Hindlimb muscle (tissue), 1 donor: ENCODE measurements at places on chromosomes 6 and 20. TPM values are rescaled to one million over a fixed set of nuclear protein-coding genes. Genes with fewer than 3 reads are reported as not detected.
A peak's percentile ranks its signal among the peaks of the same experiment; 100 is the strongest.

Gene AMD1
- 41.8 TPM for polyA plus RNA-seq

Gene CDH22
- polyA plus RNA-seq = 0.35 TPM

GRCh38 chr6:164928057-164928727 is 381.2 kb downstream of the C6orf118 start:
- DNase-seq = no peak

DNA sequence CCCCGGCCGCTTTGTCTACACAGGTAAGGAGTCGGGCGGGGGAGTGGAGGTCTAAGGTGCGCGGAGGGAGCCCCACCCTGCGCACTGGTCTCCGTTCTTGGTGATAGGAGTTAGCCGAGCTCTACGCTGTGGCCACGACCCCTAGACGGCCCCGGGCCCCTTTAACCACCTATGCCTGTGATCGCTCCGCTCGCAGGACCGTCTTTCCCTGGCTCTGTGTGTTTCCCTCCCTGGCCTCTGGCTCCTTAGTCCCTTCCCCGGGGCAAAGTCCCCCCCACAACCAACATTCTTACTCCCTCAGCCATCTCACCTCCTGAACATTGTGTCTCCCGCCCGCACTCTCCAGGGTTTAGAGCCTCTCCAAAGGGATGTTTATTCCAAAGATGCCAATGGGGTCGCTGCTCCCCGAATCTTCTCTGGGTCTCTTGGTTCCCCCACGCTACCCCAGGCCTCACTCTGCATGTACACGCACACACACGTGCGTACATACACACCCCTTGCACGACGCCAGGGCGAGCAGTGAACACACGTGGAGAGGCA is 50.4 kb downstream of the CPXM1 start:
- DNase-seq = no peak

GRCh38 chr6:143040018-143040417 is 20.7 kb upstream of the AIG1 start:
- no peak for DNase-seq

Gene PLAGL1
- polyA plus RNA-seq = 285 TPM

- DNase-seq = no peak
These were observed 18.7 kb downstream of the UQCC2 start for GRCh38 chr6:33692760-33693158.

DNA sequence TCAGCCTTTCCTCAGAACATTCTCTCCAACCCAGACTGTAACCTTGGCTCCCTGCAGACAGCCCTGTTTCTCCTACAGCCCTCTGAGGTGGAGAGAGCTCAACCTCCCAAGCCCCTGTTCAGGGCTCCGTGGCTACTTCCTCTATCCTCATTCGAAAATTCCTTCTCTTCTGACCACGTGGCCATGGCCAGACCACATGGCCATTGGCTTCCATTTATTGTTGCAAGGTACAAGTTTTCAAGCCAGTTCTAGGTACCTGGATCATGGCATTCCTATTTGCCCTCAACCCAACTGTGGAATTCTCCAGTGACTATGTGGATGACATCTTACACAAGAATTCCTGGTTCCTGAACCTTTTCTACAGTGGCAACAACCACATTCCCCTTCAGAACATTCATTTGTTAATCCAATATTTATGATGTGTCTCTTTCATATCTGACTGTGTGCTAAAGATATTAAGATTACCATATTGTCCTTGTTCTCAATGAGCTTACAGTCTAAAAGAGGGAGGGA is 161.9 kb downstream of the GMPR start:
- no peak for DNase-seq

DNA sequence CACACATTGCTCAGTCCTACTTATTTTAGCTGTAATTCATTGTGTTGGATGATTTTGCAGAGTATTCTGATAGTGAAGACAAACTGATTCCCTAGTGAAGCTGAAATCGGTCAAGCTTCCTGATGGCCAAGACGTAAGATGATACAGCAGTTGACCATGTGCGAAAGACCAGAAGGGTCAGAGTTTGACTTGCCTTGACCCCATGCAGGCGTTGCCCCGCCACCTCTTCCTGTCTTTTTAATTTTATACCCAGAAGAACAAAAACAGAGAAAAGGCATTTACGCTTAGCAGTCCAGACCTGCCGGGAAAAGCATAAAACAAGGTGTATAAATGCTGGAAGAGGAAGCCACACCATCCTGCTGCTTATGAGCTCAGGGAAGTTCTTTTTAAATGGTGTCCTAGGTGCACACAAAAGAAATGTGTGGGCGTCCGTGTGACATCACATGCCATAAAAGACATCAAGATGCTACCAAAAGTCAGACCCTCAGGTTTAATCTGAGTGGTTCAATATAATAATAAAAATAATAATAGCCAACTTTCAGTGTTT is 32.2 kb downstream of the TSHZ2 start:
- no peak for DNase-seq

DNA sequence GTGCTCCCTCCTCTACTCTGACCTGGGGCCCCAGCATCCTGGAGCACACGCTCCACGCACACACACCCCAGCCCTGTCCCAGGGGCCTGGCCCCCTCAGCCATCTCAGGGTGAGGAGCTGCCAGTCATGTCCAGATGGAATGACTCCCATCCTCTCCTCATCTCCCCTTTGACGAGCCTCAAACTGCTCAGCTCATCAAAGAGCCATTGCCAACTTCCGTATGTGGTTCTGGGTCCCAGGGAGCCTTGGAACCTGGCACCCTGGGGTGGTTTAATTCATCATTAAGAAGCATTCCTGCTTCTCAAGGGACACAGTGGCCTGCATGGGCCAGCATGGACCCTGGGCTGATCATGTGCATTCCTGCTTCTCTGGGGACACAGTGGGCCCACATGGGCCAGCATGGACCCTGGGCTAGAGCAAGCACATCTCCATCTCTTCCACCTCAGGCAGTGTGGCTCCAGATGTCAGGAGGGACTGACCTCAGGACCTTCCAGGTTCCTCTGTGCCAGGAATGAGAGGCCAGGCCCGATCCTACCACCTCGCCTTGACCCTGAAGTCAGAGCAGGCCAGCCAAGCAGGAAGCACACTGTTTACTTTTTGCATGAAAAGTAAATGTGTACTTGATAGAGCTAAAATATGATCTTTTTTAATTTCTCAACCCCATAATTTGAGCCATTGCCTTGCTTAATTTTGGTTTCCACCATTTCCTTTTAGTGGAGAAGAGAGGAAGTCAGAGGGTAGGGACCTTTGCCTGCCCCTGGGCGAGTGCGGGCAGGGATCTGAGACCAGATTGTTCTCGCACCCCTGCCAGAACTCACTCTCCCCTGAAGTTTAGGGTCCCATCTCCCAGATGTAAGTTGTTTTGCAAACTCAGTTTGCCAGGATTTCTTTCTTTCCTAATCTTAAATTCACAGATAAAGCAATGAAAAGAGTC is 26.1 kb downstream of the SPATA2 start:
- DNase-seq = no peak

DNA sequence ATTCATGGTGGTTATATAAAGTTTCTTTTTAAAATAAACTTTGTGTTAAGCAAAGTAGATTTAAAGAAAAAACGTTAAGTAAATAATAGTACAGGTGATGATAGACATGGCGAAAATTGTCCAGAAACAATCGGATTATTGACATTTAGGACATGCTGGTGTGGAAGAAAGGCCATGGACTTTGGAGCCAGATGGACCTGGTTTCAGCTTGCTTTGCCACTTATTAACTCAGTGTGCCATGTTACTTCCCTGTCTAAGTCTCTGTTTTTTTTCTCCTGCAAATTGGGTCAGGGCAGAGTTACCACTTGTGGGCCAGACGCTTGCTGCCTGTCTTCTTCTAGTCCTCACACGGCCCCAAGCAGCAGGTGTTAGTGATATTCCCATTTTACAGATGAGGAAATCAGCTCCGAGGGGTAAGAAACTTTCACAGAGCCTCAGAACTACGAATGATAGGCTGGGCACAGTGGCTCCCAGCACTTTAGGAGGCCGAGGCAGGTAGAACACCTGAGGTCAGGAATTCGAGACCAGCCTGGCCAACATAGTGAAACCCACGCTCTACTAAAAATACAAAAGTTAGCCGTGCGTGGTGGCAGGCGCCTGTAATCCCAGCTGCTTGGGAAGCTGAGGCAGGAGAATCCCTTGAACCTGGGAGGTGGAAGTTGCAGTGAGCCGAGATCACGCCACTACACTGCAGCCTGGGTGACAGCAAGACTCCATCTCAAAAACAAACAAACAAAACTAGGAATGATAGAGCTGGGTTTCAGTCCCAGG is 12.4 kb downstream of the KIF3B start:
- no peak for DNase-seq

DNA sequence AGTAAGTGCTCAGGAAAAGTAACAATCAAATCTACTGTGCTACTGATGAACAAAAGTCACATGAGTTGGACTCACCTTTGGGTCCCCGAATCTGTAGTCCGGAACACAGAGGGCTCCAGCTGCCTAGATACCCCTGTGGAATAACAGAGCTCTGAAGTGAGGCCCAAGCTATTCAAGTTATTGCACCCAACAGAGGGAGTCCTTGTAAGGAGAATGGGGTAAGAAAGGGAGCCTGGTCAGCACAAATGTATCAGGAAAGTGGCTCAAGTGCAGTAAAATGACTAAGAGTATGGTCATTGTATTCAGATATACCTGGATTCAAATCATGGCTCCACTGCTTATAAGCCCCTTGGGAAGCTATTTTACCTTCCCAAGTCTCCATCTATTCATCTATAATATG is 20.9 kb downstream of the EDN1 start:
- DNase-seq = no peak

DNA sequence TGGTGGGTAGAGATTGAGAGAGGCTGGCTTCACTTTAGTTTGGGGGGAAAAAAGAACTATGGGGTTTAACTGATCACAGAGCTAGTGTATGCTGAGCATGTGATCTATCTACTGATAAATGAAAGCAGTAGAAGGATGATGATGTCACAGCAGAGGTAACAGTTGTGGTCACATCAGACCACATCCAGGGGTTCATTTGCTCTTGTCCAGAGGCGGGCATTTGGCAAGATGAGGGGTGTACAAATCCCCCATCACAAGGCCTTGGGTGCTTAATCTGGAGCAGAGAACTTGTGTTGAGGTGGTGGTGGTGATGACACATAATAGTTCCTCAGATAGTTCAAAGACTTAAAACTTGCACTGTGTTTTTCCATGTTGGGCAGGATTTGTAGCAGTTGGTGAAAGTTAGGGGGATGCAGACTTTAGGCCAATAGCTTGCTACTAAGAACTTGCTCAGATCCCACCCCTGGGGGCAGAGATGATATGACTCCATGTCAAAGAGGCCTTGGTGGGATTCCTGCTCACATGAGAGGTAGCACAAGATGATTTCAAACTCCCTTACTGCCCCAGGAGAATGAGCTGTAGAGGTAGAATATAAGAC is 63.4 kb downstream of the PRDM1 start:
- no peak for DNase-seq

DNA sequence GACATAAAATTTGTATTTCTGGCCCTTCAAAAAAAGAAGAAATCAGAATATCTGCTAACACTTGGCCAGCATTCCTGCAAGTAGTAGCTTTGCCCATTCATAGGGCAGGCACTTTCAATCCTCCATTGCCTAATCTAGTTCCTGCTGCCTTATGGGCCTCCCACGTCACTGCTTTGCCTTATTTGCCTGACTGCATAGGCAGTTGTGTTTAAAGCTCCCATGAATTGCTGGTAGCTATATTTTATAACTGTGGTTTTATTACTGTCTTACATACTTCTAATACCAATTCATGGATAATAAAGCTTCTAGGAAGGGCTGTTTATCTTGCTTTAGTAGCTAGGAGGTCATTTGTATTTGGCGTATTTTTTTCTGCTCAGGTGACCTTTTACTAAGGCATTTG is 7.7 kb upstream of the SLC35A1 start:
- DNase-seq = no peak

Gene MATN4
- polyA plus RNA-seq = 0.45 TPM

Gene NFATC2
- polyA plus RNA-seq = 4.5 TPM

DNA sequence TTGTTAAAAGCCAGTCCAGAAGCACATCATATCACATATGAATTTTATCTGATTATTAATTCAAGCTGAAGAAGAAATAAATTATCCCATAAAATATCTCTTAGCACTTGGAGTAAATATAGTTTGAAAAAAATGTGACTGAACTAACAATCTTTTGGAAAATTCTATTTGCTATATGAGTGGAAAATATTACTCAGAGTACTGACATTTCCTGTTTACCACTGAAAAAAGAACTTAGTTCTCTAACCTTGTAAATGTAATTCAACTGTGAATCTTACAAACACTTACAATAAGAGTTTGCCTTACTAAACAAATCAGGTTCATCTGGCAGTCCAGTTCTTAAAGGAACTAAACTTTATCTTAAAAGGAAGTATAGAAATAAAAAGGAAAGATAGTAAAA is 44.2 kb downstream of the MOXD1 start:
- DNase-seq = no peak

GRCh38 chr20:45011108-45011526 is 44.8 kb downstream of the STK4 start:
- peak; percentile 48 for DNase-seq

Gene CLVS2
- polyA plus RNA-seq = 0.04 TPM

GRCh38 chr20:61737346-61737745 is 328.3 kb downstream of the TAF4 start:
- no peak for DNase-seq

Gene TMEM74B
- 4.9 TPM for polyA plus RNA-seq

DNA sequence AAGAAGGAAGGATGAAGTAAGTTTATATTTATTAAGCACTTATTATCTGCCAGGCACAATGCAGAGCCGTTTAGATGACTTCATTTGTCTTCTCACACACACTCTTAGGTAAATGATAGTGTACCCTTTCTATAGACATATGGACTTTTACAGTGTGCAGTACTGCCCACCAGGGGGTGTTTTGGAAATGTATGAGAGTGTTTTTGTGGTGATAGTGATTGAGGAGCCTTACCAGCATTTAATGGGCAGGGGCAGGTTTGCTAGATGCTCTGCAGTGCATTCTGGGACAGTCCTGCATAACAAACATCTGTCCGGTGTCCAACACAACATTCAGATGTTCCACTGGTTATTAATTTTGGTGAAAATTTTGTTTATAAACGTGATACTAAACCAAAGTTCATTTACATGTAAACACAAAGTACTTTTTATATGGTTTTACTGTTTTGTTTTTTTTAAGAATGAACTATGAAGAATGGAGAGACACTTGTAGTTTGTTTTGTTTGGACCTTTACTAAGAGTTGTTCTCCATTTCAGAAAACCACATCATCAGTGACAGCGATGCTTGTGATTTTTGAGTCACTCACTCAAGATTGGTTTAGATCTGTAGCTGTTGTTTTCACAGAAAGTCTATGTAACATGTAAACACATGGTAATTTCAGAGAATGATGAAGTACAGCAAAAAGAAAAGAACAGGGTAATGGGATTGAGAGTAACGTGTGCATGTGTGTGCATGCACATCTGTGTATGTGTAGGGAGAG is 19.9 kb downstream of the KCNS1 start:
- no peak for DNase-seq

GRCh38 chr6:160356074-160356744 is 8.0 kb downstream of the SLC22A3 start:
- DNase-seq = no peak

GRCh38 chr20:36768768-36769430 is 4.7 kb downstream of the DSN1 start:
- no peak for DNase-seq

DNA sequence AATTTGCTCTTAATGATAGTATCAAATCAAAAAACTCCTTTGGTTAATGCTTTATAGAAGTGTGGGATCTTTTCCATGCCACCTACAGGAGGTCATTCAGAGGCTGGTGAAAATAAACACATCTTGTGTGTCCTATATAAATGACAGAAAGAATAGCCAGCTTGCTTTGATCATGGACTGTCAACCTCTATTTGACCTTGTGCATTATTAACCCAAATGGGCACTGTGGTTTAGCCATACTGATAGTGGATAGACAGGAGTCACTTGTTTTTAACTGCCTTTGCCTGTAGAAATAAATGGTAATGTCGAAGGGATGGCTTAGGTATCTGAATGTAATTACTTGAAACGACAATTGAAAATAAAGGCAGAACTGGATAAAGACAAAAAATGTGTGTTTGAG is 123.8 kb downstream of the CDKAL1 start:
- DNase-seq = no peak

Gene RHAG
- 1.7 TPM for polyA plus RNA-seq
